ENCODE measurements at places on chromosomes 2 and 18.

DNA sequence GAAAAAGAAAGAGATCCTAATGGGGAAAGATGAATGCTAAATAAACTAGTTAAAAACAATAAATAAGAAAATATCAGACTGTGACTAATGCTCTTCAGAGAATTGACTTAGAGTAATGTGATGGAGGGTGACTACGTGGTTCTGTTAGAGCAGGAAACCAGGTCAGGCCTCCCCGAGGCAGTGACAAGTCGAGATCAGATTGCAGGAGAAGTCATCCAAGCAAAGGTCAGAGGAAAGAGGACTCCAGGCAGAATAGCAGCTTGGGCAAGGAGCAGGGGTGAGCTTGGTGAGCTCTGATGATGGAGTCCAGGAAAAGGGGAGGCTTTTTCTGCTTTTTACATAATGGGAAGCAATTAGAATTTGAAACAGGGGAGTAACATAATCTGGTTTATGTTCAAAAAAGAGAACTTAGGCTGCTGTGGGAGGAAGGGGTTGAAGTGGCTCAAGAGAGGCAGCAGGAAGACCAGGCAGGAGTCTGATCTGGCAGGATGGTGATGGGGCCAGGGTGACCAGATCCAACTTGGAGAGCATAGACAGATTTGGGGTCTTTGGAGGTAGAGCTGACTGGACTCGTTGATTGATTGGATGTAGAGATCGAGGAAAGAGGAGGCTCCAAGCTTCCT is 27.3 kb upstream of the ITGB6 start:
- DNase-seq: no peak

DNA sequence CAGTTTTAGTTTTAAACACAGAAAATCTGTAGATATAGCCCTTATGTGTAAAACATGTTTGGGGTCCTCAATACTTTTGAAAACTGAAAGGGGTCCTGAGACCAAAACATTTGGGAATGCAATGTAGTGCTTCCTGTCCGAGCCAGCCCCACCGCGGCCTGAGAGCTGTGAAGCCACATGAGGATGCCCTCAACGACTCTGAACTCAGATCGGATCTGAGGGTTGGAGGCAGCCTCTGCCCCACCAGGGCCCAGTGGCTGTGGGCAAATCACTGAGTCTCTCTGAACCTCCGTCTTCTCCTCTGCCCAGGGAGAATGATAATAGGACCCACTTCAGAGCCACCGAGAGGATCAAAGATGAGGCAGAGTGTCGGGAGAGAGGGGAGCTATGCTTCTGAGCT is 33.4 kb upstream of the HPCAL1 start:
- no peak for DNase-seq

DNA sequence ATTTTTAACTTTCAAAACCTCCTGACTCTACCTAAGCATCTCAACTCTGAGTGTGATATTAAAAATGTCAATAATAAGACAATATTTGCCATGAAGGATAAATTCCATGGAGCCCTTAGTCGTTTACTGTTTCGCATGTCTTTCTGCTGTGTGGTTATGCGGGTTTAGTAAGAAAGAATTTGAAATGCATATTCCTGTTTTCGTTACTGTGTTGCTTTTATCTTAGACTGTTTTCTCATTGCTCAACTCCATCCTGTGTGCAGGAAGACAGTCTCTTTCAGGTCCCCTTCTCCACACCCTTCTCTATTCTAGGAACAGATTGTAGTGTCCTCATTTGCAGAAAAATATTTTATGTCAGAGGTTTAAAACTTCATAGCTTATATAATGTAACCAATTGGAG is 82.5 kb upstream of the MAP3K20 start:
- no peak for DNase-seq

- DNase-seq: no peak
These were observed 18.5 kb upstream of the NPAS2 start for GRCh38 chr2:100801402-100801801.

DNA sequence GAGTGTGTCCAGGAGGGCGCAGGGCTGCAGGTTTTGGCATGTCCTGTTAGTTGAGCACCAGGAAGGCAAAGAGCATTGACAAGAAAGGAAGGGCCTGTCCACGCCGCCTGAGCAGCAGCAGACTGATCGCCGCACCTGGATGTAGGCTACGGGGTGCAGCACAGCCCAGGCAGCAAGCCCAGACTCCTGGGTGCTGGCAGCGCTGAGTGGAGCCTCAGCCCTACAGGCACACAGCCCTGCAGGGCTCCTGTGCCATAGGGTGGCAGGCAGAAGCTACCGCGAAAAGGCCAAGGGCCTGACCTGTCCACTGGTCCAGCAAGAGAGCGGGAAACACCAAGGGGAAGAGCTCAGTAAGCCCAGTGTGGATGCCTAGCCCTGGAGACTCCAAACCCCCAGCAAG is 198.0 kb downstream of the HDAC4 start:
- no peak for DNase-seq

DNA sequence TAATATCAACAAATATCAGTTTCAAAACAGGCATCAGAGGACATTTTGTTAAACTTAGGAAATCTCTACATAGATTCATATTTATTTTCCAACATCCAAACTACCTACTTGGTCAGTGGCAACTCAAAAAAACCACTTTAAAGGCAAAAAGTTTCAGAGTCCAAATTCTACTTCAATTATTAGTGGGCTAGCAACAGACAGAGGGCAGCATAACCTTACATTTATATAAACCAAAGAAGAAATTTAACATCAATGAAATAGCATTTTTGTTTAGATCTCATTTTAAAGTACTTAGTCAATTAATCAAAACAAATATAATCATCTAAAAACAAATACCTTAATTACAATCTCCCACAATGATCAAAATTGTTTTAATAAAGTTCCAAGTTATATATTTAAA is 33.3 kb downstream of the RTTN start:
- no peak for DNase-seq

- DNase-seq: peak; percentile 11
These were observed 4.4 kb downstream of the EHD3 start for GRCh38 chr2:31238126-31238905.

GRCh38 chr18:12921178-12921577 is 26.6 kb upstream of the SEH1L start:
- DNase-seq: peak; percentile 27

DNA sequence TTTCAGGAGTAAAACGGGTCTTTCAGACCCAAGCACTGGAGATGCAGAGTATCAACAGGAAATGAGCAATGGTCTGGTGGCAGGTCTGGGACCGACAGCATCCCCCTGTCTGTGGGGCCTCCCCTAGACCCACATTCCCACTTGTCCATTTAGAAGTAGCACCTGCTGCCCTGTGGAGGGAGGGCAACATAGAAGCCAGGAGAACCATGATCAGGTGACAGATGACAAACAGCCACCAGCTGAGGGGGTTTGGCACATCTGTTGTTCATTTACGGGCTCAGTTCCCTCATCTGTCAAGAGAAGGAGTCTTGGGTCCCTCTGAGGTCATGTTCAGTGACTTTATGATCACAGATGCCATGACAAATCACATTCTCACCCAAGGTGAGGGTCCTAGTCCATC is 77.9 kb upstream of the SLC66A3 start:
- DNase-seq: no peak

DNA sequence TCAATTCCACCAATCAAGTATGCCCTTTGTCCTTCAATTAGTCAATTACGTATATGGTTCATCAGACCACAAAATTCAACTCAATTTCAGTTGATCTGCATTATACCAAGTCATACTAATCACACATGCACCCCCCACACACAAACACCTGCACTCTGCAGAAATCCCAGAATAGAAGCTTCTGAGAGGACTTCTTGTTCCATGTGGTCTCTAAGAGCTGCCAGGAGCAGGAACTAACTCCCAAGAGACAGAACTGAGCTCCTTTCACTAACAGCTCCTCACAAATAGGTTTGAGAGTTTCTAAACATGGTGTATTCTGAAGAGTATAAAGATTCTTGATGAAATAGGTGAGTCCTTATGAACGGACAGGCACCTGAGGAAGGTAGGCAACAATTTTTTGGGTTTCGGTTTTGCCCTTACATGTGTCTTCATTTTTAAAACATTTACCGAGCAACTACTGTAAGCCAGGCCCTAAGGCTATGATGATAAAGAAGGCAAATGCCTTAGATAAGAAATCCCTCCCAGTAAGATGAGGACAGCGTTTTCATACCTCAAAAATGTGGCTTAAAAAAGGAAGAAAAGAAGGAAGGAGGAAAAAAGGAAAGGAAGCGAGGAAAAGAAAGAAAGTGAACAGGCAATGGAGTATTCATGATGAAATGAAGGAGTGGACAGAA is 183.1 kb downstream of the PID1 start:
- no peak for DNase-seq

DNA sequence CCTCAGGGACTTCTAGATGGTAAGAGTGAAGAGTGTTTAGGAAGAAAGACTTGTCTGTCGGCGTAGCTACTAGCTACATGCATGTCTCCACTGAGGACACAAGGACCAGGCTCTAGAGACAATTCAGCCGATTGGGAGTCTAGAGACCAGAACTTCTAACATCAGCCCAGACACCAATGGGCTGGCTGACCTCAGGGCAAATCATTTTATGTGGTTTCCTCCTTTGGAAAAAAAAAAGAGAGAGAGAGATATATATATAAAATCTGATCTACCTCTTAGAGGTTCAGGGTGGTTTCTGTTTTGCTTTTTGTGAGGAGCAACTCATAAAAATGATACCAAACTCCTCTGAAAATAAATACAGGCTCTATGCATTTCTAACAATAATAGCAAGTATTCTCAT is 212.8 kb downstream of the BCL2 start:
- no peak for DNase-seq

GRCh38 chr2:60071490-60071831 is 482.0 kb downstream of the BCL11A start:
- DNase-seq: no peak

DNA sequence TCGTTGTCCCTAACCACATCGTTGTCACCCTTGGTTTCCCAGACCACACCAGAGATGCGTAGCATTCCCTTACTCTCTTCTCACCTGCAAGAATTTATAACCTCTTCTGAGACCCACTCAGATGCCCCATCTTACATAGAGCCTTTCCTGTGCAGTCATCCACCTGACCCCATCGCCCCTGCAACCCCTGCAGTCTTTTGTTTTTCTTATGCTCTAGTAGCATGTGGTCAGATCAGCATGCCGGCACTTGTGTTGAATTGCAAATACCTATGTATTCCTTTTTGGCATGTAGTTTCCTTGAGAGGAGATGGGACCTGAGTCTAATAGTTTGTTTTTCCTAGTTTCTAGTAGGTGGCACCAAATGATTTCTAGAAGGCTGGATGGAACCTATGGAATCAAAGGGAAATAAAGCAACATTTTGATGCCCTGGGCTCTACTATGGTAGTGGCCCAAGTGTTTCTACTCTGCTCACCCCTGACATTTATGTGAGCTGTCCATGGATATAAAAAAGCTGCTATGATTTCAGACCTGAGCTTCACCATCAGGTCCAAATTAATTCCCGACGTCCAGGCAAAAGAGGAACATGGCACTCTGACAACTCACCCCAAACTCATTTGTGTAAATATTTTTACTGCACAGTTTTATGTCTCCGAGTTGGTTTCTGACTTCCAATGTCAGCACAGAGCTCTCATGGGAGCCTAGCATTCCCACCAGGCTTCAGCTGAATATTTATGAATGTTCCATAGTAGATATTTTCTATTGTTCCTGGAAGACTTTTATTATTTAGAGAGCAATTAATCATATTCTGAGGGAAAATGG is 143.6 kb downstream of the RNF144A start:
- DNase-seq: no peak

DNA sequence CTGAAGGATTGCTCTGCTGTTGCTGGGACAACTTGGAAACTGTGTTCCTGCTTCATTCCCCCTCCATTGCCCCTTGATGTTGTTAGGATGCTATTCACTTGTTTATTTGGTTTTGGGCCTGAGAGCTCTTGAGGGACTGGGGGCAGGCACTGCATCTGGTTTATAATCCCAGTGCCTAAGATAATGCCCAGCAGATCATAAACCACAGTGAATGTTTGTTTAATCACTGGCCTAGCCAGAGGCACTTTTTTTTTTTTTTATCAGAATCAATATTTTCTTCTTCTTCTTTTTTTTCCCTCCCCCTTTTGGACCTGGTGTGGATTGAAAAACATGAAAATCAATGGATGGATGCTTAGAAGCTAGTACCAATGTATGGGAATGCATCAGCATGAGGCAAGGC is 38.1 kb downstream of the KCNS3 start:
- DNase-seq: no peak

DNA sequence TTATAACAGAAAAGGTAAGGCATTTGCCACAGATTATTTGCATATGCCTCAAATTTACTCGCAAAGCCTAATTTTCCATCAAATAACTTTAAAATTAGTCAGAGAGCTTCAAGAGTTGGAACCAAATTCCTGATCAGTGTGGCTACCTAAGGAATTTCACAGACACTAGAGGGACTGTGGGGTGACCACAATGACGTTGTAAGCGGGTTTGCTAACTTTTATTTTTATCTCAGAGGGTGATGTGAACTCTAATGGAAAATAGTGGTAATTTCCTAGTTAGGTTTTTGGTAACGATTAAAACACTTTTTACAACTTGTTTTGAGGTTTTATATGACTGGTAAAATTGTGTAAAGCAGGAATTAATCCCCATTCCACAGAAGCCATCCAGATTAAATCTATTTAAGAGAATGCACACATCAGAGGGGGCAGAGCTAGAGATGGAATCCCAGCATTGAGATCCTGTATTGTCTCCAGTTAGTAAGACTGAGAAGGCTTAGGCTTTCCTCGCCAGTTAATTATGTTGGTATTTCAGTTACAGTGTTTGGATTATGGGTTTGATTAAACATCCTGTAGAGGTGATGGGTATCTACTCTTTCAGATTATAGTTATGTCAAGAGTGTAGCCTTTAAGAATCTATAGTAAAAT is 129.0 kb downstream of the GPD2 start:
- DNase-seq: no peak
